Cardiac ventricle fibroblast (primary cell): ENCODE measurements at places on chromosomes 12 and 14. TPM values are rescaled to one million over a fixed set of nuclear protein-coding genes. Genes with fewer than 3 reads are reported as not detected.

ADAMTS20 gene
- not detected in 2 replicates for total RNA-seq

SPX gene
- 1.9 TPM in 1 of 2 replicates, not detected in the other for total RNA-seq

ZDHHC22 gene
- total RNA-seq, result not detected in 2 replicates

ALX1 gene
- 0.54 and 0.69 TPM in 2 replicates for total RNA-seq

TRPV4 gene
- total RNA-seq, result 2.6 TPM in 2 replicates

OTOGL gene
- 0.15 and 0.31 TPM in 2 replicates for total RNA-seq

IFI27 gene
- total RNA-seq, result 6.8 and 24.6 TPM in 2 replicates

TCHP gene
- total RNA-seq, result 4.9 and 7.8 TPM in 2 replicates

TUBA1C gene
- total RNA-seq, result 117 and 150 TPM in 2 replicates
